COLO829 (cell line): ENCODE measurements at places on chromosomes 3 and 15.

- no peak for DNase-seq
Measured at GRCh38 chr15:48064421-48064820, 56.4 kb upstream of the SLC24A5 start.

DNA sequence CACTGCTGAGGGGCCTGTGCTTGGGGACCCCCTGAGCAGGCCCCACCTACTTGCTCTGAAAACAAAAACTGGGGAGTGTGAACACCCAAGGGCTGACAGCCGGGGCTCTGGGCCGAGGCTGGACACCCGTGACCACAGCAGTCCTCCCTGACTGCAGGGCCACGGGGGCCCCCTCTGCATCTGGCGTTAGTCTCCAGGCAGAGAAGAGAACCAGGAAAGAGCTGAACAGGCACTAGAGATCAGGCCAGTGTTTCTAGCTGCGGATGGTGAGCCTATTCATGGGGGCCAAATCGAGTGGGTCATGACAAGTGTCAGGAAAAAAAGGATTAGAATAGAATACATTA, 17.1 kb downstream of the MELTF start:
- no peak for DNase-seq

GRCh38 chr15:82301296-82302016, 38.8 kb downstream of the SAXO2 start:
- no peak for DNase-seq

DNA sequence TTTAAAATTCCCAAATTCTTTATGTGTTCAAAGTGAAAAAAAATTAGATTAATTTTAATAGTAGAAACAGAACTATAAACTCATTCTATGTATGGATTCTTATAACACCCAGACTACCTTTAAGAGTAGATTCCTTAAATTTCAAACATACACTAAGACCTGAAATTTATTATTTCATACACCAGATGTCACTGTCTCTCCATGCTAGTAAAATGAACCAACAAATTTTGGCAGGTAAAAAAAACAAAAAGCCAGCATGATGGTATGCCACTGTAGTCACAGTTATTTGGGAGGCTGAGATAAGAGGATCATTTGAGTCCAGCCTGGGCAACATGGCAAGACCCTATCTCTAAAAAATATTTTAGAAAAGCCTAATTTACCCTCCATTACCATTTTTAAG, 461.3 kb upstream of the NAALADL2 start:
- DNase-seq, result peak; percentile 58

GRCh38 chr3:38141952-38142273, 3.5 kb downstream of the MYD88 start:
- DNase-seq, result no peak

GRCh38 chr3:29168696-29169095, 112.2 kb upstream of the RBMS3 start:
- DNase-seq, result no peak

- DNase-seq, result no peak
Measured at GRCh38 chr3:179416681-179417080, 34.6 kb downstream of the GNB4 start.

DNA sequence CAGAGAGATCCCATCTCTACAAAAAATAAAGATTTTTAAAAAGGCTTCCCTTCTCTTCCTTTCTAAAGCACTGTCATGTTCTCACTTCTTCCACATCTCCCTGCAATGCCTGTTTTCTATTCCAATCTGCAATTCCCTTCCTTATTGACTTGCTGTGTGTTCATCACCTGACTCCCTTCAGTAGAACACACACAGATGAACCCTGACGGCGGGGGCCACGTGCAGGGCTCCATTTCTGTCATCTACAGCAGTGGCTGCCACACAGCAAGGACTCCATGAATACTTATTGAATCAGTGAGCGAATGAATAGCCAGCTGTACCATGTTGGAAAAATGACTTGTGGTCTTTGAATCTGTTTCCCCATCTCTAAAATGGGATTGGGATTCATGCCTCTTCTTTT, 26.1 kb downstream of the BHLHE40 start:
- no peak for DNase-seq

- DNase-seq, result no peak
Measured at GRCh38 chr3:138172625-138173024, 2.1 kb downstream of the DBR1 start.

GRCh38 chr15:93583552-93583951, 494.5 kb upstream of the RGMA start:
- no peak for DNase-seq

- no peak for DNase-seq
Measured at GRCh38 chr3:97232393-97233034, 418.1 kb downstream of the EPHA6 start.

- DNase-seq, result no peak
Measured at GRCh38 chr3:59654480-59655417, 604.9 kb upstream of the CFAP20DC start.

DNA sequence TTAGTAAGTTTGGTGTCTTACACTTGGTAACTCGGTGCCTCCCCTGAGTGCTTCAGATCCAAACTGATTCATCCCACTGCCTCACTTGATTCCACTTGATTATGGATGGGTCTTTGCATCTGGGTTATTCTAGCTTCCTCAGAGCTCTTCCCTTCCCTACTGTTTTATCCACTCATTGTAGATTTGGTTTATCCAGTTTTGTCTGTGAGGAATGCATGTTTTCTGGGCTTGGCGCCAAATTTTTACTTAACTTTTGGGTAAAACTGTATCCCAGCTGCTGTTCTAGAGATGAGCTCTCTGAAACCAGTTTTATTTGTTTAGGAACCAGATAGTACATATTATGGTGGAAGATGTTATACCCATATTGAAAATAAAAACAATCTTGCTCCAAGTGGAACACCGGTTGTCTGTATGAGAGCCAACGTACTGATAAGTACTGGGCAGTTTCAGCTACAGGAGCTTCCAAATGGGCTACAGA, 20.9 kb downstream of the RAD54L2 start:
- no peak for DNase-seq

DNA sequence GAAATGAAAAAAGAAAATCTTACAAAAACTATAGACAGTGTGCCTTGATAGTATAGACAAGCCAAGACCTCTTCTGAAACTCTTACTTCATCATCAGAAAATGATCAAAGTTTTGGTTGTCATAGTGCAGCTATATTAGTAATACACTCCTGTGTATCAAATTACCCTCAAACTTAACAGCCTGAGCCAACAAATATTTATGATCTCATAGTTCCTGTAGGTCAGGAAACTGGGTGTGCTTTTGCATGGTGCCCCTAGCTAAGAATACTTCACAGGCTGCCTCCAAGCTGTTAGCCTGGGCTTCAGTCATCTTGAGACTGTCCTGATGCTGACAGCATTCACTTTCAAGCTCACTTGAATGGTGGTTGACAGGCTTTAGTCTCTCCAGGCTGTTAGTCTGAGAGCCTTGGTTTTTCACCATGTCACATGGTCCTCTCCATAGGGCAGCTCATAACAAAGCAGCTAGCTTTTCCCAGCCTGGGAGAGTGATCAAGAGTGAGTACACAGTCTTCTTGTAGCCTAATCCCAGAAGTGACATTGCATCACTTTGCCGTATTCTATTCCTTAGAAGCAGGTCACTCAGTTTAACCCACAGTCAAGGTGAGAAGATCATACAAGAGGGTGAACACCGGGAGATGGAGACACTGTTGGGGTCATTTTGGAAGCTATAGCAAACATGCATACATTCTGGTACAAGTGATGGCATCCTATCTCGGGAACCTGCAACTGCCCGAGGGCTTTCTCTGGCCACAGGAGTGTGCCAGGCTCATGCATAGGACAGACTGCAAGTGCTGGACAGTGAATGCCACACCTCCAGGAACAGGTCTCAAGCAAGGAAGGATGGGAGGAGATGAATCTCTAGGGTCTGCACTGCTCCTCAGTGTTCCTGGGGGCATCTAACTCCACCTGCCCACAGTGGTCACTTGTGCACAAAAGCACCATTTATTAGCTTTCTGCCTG, 173.4 kb upstream of the CADPS start:
- no peak for DNase-seq

DNA sequence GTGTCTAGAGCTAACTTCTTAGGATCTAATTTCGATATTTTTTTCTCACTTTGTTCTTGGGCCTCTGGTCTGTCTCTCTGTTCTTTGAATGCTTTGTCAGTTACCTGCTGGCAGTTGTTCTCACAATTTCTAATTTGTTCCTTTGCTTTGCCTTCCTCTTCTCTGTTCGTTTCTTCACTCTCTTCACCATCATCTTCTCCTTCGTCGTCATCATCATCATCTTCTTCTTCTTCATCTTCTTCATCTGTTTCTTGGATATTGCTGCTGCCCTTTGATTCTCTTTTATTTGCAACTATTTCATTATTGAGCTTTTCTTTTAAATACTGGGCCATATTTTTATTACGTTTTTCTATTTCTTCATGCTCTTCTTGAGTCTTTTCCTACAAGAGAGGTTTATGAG, 2.7 kb downstream of the LMOD3 start:
- DNase-seq, result no peak

DNA sequence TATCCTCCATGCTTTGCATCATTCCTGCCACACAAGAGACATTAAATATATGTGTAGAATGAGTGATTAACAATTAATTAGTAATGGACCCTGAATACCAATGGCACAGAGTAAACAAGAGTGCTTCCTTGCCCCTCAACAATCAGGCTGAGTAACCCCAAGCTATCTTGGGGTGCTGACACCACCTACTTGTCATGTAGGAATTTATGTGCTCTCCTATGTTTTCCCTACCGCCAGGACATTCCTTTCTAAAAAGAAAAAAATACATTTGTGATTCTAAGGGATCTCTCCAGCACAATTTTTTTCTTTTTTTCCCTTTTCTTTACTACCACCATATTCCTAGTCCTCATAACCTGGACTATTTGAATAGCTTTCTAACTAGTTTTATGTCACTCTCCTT, 449.1 kb downstream of the MFSD1 start:
- no peak for DNase-seq

DNA sequence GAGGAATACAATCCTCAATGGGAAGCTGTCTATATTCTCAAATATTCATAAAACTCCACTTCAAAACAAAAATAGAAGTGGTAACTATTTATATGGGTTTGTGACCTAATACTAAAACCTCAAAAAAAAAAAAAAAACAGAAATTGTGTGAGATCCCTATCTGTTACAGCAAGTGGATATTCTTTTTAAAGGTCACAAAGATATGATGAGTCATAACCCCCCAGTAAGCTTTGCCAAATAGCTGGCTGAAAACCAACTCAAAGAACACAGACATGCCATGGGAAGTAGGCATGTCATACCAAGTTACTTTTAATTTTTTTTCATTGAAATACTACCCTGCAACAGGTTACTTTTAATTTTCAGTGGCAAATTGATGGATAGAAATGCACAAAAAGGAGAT, 62.5 kb downstream of the CBLB start:
- peak; percentile 88 for DNase-seq

- DNase-seq, result no peak
Measured at GRCh38 chr3:12902181-12902999, 61.0 kb upstream of the RPL32 start.

DNA sequence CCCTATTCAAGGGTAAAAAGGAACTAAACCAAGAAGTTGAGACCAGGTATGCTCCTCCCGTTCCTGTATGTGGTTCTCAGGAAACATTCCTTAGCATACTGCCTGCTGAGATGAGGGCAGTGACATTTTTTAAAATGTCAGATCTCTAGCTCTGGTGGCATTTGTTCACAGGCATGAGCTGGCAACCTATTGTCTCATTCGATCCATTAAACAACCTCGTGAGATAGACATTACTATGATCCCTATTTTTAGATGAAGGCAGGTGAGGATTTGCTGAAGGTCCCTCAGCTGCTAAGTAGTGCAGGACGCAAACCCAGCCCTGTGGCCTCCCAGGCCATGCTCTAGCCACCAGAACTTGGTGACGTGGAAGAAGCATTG, 74.9 kb downstream of the SIDT1 start:
- DNase-seq, result no peak

DNA sequence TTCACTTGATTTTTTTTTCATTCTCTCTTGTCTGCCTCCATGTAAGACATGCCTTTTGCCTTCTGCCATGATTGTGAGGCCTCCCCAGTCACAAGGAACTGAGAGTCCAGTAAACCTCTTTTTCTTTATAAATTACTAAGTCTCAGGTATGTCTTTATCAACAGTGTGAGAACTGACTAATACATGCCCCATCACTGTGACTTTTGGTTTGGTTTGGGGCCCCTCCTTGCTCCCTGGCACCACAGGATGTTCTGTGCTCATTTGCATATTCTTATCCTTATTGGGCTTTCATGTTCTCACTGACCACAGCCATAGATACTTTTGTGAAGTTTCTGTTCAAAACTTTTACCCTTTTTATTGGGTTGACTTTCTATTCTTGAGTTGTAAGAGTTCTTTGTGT, 3.8 kb upstream of the PRR20G start:
- DNase-seq, result no peak

- DNase-seq, result no peak
Measured at GRCh38 chr3:100634493-100635272, 25.3 kb downstream of the ADGRG7 start.

DNA sequence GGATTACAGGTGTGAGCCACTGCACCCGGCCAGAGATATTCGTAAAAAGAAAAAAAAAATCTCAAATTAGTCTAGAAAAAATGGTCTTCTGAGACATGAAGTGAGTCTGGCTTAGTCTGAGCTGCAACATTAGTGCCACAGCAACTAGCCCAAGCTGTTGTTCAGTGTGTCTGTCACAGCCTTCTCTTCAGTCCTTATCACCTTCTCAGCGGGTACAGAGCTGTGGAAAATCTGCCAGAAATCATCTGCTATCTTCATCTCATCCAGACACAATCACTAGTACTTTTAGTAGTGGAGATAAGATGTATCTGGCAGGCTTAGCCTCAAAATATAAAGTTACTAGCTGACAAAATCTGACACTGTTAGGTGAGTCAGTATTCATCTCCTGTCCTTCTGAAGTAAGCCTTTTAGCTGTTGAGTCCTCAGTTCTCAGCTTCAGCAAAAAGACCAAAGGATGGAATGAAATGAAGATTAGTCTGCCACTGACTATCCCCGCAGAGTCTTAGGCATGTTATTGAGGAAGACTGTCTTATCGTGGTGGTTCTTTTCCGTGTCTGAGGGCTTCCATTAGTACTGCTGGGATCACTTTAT, 120.5 kb upstream of the CGNL1 start:
- no peak for DNase-seq

DNA sequence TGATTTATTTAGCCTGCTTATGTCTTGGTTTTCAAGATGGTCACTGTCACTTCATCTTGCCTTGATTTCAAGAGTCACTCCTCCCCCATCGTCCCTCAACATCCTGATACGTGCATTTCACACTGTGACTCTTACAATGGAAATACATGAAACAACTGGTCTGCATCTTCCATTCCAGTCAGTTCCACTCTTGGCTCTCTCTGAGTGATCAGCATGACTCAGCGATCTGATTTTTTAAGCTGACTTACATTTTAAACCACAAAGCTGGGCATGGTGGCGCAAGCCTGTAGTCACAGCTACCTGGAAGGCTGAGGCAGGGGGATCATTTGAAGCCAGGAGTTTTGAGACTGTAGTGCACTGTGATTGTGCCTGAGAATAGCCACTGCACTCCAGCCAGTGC, 271.2 kb upstream of the ROPN1 start:
- no peak for DNase-seq

- no peak for DNase-seq
Measured at GRCh38 chr15:70580958-70581357, 182.4 kb downstream of the UACA start.

GRCh38 chr15:29100486-29101000, 169.1 kb downstream of the NSMCE3 start:
- DNase-seq, result no peak
